ENCODE measurements at places on chromosomes 12 and 14.

- DNase-seq: no peak
Observed at GRCh38 chr14:53156238-53156637, 3.1 kb upstream of the DDHD1 start.

DNA sequence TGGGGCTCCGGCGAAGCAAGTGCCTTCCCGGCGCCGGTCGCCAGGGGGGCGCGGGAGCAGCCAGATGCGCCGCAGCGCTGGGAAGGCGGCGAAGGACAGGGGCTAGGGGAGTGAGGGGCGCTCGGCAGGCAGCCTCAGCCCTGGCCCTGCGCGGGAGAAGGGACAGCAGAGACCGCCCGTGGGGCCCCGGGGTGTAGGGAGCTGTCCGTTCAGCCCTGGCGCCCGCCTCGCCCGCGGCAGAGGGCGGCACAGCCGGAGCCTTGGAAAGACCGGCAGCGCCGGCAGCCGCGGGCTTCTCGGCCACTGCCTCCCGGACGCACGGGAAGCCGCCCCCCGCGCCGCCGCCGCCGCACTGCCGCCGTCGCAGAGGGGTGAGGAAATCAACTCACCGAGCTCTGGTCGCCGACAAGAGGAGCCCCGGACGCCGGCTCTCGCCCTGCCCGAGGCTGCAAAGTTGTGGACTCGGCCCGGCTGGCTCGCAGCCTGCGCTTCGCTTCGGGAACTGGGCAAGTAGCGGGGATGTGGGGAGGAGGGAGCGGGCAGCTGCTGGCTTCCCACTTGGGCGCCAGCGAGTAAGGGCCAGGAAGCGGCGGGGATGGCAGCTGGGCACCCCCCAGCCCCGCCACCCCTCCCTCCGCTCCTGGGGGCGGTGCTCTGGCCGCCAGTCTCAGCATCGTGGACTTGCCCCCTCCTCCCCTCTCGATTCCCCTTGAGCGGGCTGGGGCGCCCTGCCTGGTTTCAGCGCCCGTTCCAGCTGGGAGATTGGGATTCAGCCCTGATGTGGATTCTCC lies at the start of gene ZDHHC22:
ZDHHC22 (minus strand) TSS at position 578 of the 791 bp plus-strand sequence. CDS start 2,053 bp downstream, outside the sequence.
- no peak for DNase-seq

- no peak for DNase-seq
Observed at GRCh38 chr12:81083906-81084513, 6.1 kb downstream of the ACSS3 start.

DNA sequence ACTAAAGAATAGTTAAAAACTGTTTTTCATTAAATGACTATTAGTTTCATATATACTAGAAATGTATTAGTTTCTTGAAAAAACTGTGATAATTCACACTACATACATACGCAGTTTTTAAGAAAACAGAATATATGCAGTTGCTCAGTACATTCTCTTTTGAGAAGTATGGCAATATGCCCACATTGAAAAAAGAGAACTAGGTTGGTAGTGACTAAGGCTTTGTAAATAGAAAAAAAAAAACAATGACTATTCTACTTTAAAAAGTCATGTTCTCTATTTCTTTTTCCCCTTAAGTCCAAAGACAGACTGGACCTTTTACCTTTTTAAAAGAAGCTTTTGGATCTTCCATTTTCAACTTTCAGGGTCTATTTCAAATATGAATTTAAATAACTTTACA lies 25.0 kb downstream of the SNX6 start:
- DNase-seq: no peak

DNA sequence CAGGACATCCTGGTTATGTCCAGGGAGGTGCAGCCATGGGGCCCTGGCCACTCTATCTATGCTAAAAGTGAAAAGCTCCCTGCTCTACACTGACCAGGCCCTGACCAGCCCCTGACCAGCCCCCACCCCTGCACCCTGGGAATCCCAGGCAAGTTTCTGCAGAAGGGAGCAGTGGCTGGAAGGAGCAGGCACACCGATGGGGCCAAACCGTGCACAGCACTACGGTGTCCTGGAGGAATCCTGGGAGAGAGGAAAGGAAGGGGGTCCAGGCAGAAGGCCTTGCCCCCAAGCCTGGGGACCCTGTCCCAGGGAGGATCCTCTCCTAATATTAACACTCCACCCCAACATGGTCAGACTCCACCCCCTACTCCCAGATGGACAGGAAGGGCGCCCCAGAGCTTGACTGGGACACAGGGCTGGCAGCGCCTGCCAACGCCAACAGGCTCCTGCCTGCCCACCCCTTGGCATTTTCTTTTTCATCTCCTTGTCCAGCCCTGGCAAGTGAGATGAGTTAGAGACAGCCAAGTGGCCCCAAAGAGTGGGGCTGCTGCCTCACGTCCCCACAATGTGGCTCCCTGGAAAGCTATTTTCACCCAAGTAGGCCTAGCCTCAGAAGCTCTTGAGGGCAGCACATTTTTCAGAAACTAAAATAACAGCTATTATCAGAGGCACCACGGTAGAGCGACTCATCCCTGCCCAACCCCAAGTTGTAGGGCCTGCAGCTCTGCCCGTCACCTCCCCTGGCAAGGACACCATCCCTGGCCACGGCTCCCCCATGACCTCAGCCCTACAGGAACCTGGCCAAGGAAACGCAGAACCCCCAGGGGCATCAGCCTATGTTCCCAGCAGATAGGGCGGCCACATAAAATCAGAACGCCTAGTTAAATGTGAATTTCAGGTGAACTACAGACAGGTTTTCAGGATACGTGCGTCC lies 82.6 kb downstream of the SCARB1 start:
- no peak for DNase-seq

DNA sequence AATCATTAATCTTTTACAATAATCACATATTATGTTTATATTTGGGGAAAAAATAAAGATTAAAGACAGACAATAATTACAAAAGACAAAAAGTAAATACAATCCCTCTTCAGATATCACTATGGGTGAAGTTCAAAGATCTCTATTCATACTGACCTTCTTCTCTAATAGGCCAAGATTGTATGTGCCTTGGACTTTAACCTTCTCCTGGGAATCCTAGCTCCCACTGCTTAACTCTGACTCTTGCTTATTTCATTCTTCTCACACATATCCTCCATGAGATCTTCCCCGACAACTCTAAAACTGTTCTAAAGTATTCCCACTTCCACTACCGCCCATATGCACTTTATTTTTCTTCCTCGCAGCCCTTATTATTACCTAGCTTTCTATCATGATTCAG lies 83.8 kb downstream of the EEA1 start:
- no peak for DNase-seq

GRCh38 chr12:123094349-123095077 lies 56.4 kb downstream of the PITPNM2 start:
- DNase-seq: no peak

GRCh38 chr14:69088586-69088985 lies 64.3 kb downstream of the DCAF5 start:
- no peak for DNase-seq

Data from C1 segment of cervical spinal cord (tissue), 14 donors.